ELF-1 (cell line): ENCODE measurements at places on chromosomes 11 and 22.

DNA sequence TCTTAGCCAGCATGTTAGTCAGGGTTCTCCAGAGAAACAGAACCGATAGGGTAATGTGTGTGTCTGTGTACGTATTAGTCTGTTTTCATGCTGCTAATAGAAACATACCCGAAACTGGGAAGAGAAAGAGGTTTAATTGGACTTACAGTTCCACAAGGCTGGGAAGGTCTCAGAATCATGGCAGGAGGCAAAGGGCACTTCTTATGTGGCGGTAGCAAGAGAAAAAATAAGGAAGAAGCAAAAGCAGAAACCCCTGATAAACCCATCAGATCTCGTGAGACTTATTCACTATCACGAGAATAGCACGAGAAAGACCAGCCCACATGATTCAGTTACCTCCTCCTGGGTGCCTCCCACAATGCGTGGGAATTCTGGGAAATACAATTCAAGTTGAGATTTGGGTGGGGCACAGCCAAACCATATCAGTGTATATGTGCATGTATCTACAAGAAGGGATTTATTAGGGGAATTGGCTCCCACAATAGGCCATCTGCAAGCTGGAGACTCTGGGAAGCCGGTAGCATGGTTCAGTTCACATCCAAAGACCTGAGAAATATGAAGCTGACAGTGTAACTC lies 173.7 kb upstream of the NECTIN1 start:
- no peak for DNase-seq

DNA sequence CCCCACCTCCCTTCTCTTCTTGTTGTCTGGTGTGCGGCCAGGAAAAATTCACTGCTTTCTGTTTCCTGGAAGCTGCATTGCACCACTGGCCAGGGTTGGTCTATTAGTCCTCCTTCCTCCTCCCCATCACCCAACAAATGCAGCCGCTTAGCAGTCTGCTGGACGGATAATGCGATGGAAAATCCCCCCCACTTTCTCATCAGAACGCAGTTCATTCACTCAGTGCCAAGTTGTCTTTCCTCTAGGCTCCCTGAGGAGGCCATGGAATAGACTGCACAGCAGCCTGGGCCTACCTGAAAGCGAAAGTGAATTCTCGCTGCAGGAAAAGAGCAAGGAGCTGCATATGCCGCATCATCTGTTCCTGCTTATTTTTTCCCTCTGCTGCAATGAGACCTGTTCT lies 513.6 kb downstream of the METTL15 start:
- DNase-seq = no peak

DNA sequence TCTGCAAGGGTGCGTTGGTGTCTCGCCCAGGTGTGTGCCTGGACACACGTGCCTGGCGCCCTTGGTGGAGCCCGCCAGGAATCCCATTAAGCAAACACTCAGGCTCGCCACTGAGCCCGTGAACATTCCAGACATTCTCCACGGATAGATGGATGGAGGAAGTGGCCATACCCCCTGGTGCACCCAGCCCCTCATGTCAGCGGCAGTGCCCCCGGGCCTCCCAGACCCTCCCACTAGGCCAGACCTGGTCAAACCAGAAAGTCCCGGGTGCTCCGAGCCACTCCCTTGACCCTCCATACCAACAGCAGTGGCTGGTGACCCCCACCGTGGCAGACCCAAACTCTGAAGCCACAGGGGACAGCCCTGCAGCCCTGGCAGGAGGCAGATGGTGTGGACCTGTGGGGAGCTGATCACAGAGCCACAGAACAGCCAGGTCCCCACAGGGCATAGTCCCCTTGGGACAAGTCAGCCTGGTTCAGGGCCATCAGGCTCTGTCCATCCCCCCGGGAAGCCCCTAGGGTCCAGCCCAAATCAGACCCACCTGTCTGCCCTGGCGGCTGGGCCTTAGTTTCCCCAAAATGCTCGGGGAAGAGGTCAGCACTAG lies 1.9 kb downstream of the EPS8L2 start:
- peak; percentile 67 for DNase-seq

- DNase-seq = peak; percentile 62
Measured at GRCh38 chr22:29152954-29153719, 52.6 kb upstream of the EMID1 start.

GRCh38 chr22:17217179-17217578 lies 2.1 kb downstream of the ADA2 start:
- peak; percentile 24 for DNase-seq

DNA sequence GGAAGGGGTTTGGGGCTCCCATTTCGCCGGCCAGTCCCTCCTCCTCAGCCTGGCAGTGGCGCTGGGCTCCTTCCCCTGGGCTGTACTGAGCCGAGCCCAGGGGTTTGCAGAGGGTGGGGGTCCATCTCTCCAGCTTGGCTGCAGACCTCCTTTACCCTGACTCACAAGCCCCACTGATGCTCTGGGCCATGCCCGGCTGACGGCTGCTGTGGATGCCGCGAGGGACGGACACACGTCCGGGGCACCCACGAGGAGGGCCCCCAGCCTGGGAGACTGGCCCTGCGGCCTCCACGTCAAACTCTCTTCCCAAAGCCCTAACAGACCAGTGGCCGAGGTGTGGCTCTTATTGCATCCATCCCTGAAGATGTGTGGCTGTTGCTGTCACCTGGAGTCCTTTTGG lies 14.1 kb downstream of the PMM1 start:
- DNase-seq = no peak

DNA sequence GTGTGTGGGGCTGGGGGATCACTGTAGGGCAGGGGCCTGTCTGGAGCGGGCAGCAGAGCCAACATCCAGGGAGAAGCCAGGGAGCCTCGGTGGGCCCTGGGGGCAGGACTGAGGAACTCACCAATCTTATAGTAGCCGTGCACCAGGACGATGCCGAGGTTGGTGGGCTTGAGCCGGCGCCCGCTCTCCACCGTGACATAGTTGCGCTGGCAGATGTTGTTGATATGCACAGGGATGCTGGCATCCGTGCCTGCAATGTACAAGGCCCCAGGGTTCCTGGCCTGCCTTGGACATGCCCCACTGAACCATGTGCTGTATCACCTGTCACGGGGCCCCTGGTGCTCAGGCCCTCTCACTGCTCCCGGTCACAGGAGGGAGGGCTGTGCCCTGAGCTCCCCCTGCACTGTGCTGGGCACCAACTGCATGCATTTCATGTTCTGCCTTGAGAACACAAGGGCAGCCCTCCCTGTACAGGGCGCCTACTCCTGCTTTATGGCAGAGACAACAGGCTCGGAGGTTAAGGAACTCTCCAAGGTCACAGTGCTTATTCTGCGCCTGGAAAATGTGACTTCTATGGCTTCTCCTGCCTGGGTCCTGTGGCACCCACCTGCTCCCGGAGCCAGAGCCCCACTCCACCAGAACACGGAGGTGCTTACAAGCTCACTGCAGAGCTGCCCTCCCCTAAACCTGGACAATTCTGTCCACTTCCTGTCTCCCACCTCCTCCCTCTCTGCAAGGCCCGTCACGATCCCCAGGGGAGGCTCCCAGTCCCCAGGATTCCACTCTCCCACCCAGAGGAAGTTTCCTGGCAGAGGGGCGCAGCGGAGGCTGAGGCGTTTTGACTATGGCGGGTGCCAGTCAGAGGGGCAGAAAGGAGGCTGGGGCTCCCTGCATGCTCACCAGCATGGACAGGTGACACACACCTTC lies 7.8 kb upstream of the PPM1F start:
- DNase-seq = no peak

DNA sequence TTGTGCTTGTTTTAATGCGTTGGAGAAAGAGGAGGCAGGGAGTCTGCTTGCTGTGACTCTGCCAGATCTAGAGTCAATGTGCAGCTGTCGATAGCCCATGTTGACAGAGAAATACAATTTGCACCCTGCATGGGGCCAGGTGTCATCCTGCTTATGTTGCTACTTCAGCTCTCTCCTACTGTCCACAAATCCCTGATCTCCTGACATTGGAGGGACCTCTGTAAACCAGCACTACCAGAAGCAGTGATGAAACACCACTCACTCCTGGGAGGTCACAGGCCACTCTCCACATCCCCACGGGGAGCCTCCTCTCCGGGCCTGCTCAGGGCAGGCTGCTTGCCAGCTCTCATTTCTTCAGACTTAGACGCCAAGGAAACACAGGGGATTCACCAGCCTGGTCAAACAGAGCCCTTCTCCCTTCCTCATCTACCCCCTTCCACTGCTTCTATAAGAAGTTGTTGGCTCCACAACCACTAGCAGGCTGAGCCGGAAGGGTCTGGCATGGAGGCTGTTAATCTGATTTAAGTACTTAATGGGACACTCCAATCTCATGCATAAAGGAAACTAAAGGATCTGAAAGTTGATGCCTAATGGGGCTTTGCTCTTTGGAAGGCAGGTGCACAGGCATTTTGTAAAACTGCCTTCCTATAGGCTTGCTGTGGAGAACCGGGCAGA lies 29.9 kb upstream of the CSNK2A3 start:
- no peak for DNase-seq

GRCh38 chr11:16925561-16926065 lies 88.6 kb downstream of the PLEKHA7 start:
- peak; percentile 93 for DNase-seq

DNA sequence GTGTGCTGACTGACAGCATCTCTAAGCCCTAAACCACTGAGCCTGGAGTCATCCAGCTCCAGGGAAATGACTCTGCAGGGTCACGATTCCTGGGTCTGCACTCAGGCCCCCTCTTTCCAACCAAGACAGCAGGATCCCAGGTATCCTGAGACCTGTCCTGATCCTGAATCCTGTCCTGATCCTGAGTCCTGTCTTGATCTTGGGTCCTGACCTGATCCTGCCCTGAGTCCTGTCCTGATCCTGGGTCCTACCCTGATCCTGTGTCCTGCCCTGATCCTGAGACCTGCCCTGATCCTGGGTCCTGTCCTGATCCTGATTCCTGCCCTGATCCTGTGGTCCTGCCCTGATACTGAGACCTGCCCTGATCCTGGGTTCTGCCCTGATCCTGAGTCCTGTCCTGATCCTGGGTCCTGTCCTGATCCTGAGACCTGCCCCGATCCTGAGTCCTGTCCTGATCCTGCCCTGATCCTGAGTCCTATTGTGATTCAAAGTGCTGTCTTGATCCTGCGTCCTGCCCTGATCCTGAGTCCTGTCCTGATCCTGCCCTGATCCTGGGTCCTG lies 1.4 kb upstream of the KRTAP5-6 start:
- DNase-seq = no peak

GRCh38 chr11:128520888-128521681 lies 66.3 kb downstream of the ETS1 start:
- no peak for DNase-seq

DNA sequence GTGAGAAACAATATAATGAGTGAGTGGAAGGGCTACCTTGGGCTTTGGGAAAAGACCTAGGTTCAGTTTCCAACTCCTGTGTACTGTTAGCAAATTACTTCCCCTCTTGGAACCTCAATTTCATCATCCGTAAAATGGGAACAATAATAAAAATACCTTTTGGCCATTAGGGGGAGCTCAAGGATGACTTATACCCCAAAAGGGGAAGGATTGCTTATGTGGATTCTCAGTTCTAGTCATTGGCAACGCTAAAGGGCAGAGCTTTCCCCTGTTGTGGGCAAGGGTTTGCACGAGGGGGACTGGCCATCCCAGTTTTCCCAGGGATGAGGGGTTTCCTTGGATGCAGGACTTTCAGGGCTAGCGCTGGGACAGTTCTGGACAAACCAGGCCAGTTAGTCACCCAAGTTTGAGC lies 3.1 kb upstream of the COMMD9 start:
- peak; percentile 54 for DNase-seq

DNA sequence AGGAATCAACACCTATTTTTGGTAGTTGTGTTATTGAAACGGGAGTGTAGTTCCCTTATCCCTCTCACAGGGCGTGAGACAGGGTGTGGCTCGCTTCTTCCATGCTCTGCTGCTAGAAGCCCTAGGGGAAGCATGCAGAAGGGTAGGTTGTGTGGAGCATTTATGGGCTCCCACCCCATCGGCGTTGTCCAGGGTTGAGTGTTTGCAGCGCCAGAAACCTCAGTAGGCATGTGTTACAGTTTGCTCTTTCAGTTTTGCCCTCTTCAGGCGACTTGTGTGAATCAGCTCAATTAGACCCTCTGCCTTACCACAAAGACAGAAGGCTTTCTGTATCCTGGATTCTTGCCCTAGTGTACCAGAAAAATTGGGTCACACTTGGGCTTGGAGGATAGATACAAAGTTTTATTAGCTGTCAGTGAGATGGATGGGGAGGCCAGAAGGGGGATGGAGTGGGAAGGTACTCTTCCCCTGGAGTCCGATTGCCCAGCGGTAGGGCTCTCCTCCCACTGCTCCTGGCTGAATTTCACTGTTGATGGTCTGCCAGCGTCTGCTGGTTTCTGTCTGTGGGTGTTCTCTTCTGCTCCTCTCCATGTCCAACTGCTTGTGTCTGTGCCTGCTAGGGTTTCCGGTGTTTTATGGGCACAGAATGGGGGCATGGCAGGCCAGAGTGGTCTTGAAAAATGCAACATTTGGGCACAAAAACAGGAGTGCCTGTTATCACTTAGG lies 358.3 kb upstream of the CTSC start:
- peak; percentile 5 for DNase-seq

DNA sequence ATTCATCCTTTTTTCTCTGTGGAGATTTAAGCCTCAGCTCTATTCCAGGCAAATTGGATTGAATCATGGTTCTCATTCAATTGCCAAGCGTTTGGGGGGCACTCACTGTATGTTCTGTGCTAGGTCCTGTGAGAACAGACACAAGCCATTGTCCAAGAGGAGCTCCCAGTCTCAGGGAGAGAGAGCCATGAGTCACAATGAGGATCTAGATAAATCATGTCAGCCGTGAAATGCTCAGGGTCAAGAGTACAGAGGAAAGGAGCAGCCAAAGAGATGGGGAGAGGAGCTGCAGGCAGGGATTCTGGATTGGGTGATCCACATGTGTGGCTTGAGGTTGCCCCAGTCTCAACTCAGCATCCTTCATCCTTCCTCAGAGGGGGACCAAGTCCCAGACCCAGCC lies 93.6 kb downstream of the FEZ1 start:
- DNase-seq = no peak

DNA sequence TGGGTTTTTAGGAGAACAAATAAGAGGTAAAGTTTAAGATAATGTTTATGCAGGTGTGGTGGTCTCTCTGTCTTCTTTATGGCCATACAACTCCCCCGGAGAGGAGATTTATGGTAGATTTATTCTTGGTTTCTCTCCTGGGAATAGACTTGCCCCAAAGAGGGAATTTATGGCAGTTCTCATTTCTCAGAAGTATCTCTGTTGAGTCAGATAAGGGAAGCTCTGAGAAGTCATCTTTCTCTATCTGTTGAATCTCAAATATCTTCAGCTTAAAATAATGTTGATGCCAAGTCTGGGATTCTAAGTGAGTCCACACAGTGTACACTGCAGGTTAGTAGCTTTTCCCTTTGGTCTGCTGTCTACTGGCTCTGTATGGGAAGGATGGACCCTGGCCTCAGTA lies 276.4 kb upstream of the PLET1 start:
- no peak for DNase-seq

GRCh38 chr22:38404419-38404818 lies 50.6 kb downstream of the KCNJ4 start:
- DNase-seq = no peak

GRCh38 chr11:28366549-28367346 lies 258.6 kb downstream of the METTL15 start:
- DNase-seq = peak; percentile 27

GRCh38 chr22:37464181-37464580 lies 22.0 kb downstream of the MFNG start:
- DNase-seq = no peak
